Stimulated activated CD4-positive, alpha-beta T cell treated with anti-CD3 and anti-CD28 coated beads, Interleukin-12 subunit alpha, Interleukin-12 subunit beta, amount 100 ng/mL, for 4 hours (primary cell): ENCODE measurements at places on chromosomes 6 and 20.
A peak's percentile ranks its signal among the peaks of the same experiment; 100 is the strongest.

- DNase-seq = no peak
Observed at GRCh38 chr6:113654396-113654795, 202.7 kb upstream of the MARCKS start.

DNA sequence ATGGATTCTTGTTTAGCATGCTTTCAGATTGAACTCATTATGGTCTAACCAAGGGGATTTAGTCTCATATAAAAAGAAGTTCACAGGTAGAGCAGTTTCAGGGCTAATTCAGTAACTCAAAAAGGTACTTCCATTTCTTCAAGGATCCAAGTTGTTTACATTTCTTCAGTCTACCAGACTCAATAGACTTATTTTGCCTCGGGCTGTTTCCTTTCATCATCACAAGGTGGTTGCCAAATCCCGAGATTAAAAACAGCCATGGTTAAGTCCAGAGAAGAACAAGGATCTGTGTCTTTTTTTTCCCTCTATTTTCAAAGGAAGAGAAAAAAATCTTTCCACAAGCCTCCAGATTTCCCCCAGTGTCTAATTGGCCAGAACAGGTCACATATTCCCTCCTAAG lies 69.8 kb upstream of the SNX9 start:
- DNase-seq = no peak

GRCh38 chr6:2944405-2945152 lies 26.8 kb downstream of the SERPINB6 start:
- no peak for DNase-seq

DNA sequence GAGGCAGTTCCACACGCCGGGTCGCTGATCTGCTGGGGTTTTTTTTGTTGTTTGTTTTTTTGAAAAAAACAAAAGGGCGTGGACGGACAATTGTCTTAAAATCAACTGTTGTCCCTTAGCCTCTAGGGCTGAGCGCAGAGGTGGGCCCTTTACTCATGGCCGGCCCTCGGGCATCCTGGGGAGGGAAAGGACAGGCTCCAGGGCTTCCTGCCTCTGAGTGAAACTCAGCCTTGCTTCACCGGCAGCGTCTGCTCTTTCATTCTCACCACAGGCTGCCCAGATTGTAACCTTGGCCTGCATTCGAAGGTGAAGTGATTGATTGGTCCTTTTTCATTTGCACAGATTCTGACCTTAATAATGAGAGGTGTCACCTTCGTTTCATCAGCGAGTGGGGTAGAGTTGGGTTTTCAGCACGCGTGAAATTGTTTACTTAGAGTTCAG lies 797 bp downstream of the SMIM13 start:
- DNase-seq = peak; percentile 32

DNA sequence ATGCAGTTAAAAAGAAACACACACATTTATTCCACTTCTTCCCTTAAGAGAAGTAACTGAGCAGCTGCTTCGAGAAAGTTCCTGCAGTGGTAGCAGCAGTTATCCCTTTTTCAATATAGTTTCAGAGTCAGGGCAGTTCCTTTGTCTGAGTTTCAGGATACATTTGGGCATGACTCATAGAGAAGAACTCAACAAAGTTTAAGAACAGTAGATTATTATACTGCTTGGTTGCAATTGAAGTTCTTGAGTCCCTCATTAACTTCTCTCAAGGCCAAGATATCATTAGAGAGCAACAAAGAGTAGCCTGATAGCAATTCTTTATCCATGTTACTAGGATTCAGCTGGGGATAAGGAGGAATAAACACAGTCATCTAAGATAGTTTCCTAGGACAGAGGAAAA lies 54.4 kb downstream of the TPD52L1 start:
- no peak for DNase-seq

DNA sequence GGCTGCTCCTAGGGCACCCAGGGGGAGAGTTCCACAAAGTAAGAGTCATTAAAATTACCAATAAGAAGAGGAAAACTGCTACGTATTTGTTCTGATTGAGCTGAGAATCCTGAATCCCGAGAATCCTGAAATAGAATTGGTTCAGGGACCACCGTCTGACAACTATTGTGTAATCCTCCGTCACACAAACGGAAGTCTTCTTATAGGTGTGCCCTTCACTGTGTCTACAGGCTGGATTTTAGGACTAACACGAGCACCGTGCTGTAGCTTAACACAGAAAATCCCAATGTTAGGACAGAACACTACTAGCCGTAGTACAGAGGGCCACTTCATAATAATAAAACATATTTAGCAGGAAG lies 50.6 kb upstream of the RNF182 start:
- no peak for DNase-seq

- no peak for DNase-seq
Observed at GRCh38 chr6:75693534-75693933, 55.5 kb upstream of the MYO6 start.

GRCh38 chr6:113433335-113433991 lies 423.7 kb upstream of the MARCKS start:
- DNase-seq = no peak

- no peak for DNase-seq
Observed at GRCh38 chr6:29953686-29954085, 11.4 kb downstream of the HLA-A start.

- DNase-seq = no peak
Observed at GRCh38 chr6:30444451-30444742, 44.9 kb upstream of the HLA-E start.

DNA sequence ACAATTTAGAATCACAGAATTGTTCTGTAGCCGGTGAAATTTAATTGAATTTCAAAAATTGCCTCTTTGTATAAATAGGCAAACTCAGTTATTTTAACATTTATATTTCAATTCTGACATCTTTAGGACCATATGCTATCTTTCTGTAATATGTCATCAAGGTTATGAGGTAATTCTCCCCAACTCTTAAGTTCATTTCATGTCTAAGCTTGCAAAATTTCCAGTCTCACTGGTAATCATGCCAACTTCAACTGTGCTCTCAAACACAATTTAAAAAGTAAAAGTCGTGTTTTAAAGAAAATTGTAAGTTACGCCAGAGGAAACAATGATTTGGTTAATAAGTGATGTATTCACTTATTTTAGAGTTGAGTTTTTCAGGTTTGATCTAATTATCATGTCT lies 1.4 kb downstream of the NCOA7 start:
- no peak for DNase-seq

GRCh38 chr6:137754366-137754765 lies 112.7 kb upstream of the TNFAIP3 start:
- DNase-seq = no peak

- DNase-seq = no peak
Observed at GRCh38 chr6:6217855-6218758, 102.4 kb downstream of the F13A1 start.

- no peak for DNase-seq
Observed at GRCh38 chr20:53926428-53927028, 143.9 kb downstream of the BCAS1 start.

DNA sequence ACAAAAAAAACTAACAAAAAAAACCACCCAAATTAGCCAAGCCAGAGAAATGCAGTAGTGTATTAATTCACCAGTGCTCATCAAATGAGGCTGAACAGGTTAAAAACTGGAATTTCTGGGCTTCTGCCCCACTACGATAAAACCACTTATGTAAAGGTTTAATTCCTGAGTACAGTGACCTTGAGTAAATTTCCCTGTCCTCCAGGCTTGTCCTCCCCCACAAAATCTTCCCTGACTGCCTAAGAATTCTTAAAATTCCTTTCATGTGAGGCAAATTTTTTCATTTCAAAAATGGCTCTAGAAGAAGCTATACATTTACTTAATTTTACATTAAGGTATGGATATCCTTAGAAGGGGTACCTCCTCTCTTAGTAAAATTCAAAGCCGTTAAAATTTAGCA lies 80.1 kb upstream of the ID4 start:
- DNase-seq = no peak

- DNase-seq = no peak
Observed at GRCh38 chr20:1125277-1125676, 6.9 kb downstream of the PSMF1 start.

- no peak for DNase-seq
Observed at GRCh38 chr6:12886961-12887775, 170.6 kb downstream of the PHACTR1 start.

GRCh38 chr6:12457094-12457493 lies 166.9 kb downstream of the EDN1 start:
- no peak for DNase-seq

- DNase-seq = no peak
Observed at GRCh38 chr6:161356167-161356854, 82.5 kb upstream of the AGPAT4 start.

DNA sequence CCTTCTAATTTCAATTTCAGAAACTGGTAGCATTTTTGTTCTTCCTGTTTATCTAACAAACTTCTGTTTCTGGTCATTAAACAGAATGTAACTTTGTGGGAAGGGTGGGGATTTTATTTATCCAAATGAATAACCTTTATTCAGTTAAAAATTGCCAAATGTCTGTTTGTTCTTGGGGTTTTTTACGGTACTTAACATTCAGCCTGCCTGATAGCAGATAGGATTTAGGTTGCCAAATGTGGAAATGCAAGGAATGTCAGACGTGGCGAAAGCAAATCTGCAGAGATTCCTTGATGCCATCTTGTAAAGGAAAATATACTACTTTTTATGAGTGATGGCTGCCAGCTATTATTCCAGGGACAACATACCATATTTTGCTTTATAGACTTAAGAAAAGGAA lies 95.7 kb downstream of the LYRM2 start:
- no peak for DNase-seq

DNA sequence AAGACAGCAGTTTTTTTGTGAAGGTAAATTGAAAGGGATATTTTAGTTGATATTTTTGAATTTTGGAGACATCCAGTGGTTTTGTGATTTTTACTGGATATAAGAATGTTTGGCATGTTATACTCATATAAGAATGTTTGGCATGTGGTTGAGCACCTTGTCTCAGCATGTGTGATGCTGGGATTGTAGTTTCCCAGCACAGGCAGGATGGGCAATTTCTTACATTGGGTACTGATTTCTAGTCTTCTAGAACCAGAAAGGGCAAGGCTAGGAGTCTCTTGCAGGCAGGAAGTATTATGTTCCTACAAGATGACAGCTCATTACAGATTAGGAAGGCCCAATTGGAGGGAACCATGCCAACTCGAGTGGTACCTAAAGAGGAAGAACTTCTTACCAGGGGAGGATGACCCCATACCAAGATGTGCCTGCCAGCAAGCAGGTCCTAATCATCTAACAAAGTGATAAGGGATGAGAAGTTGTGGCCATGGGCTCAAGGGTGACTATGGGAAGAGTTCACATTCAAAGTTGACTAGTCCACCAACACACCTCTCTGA lies 377.8 kb downstream of the UTRN start:
- no peak for DNase-seq

GRCh38 chr6:18444111-18444510 lies 57.0 kb downstream of the RNF144B start:
- DNase-seq = no peak

- DNase-seq = no peak
Observed at GRCh38 chr6:390914-391558, 516 bp upstream of the IRF4 start.

GRCh38 chr6:145842693-145843546 lies 28.3 kb upstream of the FBXO30 start:
- DNase-seq = no peak

DNA sequence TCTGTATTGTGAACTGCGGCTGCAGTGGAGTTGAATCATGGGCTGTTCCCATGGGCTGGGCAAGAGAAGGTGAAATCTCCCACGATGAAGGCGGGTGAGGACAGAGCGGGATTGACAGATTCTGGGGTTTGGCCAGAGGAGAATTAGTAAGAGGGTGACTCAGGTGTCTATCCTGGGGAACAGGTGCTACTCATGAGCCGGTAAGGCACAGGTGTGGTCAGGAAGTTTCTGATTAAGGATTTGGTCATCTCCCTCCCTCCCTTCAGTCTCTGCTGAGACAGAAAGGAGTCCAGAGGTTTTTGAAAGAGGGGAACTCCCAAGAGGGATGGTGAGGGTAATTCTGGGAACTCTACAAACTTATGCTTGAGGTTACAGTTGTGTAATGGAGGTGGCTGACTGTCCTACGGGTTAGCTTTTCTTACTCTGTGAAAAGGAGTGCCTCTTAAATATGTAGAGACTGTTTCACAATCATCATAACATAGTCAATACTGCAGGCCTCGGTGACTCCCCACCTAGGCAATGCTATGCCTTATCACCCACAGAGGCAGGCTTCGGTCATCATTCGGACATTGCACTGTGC lies 31.5 kb downstream of the SERPINB1 start:
- DNase-seq = no peak

- no peak for DNase-seq
Observed at GRCh38 chr6:95091823-95092436, 485.4 kb upstream of the MANEA start.

DNA sequence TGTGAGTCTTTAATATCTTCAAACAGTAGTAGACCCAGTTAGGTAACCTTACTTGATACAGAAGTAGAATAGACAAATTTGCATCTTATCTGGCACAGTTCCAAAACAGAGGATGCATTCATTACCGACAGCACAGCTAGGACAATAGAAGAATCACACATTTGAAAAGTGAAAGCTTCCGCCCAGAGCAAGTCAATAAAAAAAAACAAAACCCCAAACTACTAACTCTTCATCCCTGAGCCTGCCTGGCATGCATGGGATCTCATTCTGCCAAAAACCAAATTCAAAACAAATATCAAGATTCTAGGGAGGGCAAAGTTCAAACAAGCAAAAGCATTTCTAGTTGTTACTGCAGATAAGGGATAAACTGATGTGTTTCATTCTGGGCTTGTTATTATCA lies 235.4 kb downstream of the BTBD9 start:
- no peak for DNase-seq

DNA sequence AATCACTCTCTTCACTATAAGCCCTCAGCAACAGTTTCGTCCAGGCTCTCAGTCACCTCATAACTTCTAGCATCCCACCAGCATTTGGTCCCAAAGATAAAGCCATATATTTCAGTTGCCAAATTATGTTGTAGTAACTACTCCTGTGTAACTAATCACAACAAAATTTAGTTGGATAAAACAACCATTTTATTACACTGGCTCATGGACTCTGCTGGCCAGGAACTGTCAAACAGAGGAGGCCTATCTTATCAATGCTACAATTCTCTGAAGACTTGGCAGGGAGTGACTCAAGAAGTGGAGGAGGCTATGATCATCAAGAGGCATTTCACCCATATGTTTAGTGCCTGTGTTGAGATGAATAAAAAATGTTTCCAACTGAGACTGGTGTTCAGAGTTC lies 1082.3 kb upstream of the GJE1 start:
- no peak for DNase-seq

GRCh38 chr20:26207237-26207966 lies 510.7 kb upstream of the ZNF337 start:
- DNase-seq = no peak

GRCh38 chr6:21592953-21593352 lies 598 bp upstream of the SOX4 start:
- DNase-seq = no peak

DNA sequence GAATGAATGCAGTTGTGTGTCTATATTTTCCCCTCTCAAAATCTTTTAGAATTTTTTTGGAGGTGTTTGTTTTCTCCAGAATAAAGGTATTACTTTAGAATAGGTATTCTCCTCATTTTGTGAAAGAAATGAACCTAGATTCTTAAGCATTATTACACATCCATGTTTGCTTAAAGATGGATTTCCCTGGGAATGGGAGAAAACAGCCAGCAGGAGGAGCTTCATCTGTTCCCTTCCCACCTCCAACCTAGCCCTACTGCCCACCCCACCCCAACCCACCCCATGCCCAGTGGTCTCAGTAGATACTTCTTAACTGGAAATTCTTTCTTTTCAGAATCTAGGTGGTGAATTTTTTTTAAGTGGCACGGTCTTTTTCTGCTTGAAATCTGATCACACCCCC lies 127.8 kb downstream of the CD109 start:
- no peak for DNase-seq

- no peak for DNase-seq
Observed at GRCh38 chr6:80438772-80439171, 332.3 kb downstream of the BCKDHB start.
